Cardiac muscle cell (in vitro differentiated cells and primary cell): ENCODE measurements at places on chromosomes 11 and 22. TPM values are rescaled to one million over a fixed set of nuclear protein-coding genes. Genes with fewer than 3 reads are reported as not detected.

Gene PIH1D2
- polyA plus RNA-seq = 0.36 and 5.9 TPM in 2 replicates

Gene TIMP3
- 85.9 and 126 TPM in 2 replicates for polyA plus RNA-seq

Gene GGA1
- 81.9 and 82.6 TPM in 2 replicates for polyA plus RNA-seq

Gene ZNRD2
- 55.7 and 70.5 TPM in 2 replicates for polyA plus RNA-seq

Gene OR51I1
- polyA plus RNA-seq = not detected in 2 replicates

Gene OR8G5
- not detected in 2 replicates for polyA plus RNA-seq

Gene VPREB1
- polyA plus RNA-seq = not detected in 2 replicates

Gene MAFF
- polyA plus RNA-seq = 2.9 and 4.3 TPM in 2 replicates

Gene RASD2
- 0.61 and 2.3 TPM in 2 replicates for polyA plus RNA-seq

Gene SLC22A9
- 0.09 TPM in 1 of 2 replicates, not detected in the other for polyA plus RNA-seq

Gene GDPD4
- polyA plus RNA-seq = not detected in 2 replicates

Gene APLNR
- 7.2 and 13.6 TPM in 2 replicates for polyA plus RNA-seq

Gene C11orf16
- polyA plus RNA-seq = not detected in 2 replicates

Gene OR4D5
- polyA plus RNA-seq = not detected in 2 replicates

Gene RAB38
- 12.0 and 12.8 TPM in 2 replicates for polyA plus RNA-seq

Gene MRPL23
- polyA plus RNA-seq = 96.9 and 137 TPM in 2 replicates

Gene VSIG2
- not detected in 2 replicates for polyA plus RNA-seq

Gene B3GAT1
- polyA plus RNA-seq = not detected in 2 replicates

Gene TRIM51
- polyA plus RNA-seq = not detected in 2 replicates

Gene HBE1
- 0.23 TPM in 1 of 2 replicates, not detected in the other for polyA plus RNA-seq

Gene CRACR2B
- 84.5 and 113 TPM in 2 replicates for polyA plus RNA-seq

Gene MS4A3
- polyA plus RNA-seq = not detected in 2 replicates

Gene TRIM49
- not detected in 2 replicates for polyA plus RNA-seq

Gene OSM
- polyA plus RNA-seq = not detected in 2 replicates

Gene KIRREL3
- 0.89 and 1.1 TPM in 2 replicates for polyA plus RNA-seq

Gene TCN2
- 7.6 and 7.8 TPM in 2 replicates for polyA plus RNA-seq

Gene BUD13
- 13.9 and 15.3 TPM in 2 replicates for polyA plus RNA-seq

Gene ANO5
- 5.3 and 7.9 TPM in 2 replicates for polyA plus RNA-seq

Gene CYP2D6
- polyA plus RNA-seq = 2.3 and 2.6 TPM in 2 replicates

Gene FGF19
- polyA plus RNA-seq = not detected in 2 replicates

Gene CTSW
- 0.60 TPM in 1 of 2 replicates, not detected in the other for polyA plus RNA-seq

Gene RHOG
- polyA plus RNA-seq = 29.2 and 30.1 TPM in 2 replicates

Gene SLC25A22
- 18.9 and 21.2 TPM in 2 replicates for polyA plus RNA-seq

Gene DERL3
- 28.9 and 55.3 TPM in 2 replicates for polyA plus RNA-seq

Gene KCNJ1
- polyA plus RNA-seq = not detected in 2 replicates

Gene ROM1
- polyA plus RNA-seq = 6.9 and 7.9 TPM in 2 replicates

Gene GTSE1
- 5.4 and 32.6 TPM in 2 replicates for polyA plus RNA-seq

Gene ZNF214
- polyA plus RNA-seq = 4.4 and 4.5 TPM in 2 replicates

Gene PRRG4
- polyA plus RNA-seq = not detected in 2 replicates

Gene MMP3
- polyA plus RNA-seq = not detected in 2 replicates

Gene MS4A6E
- polyA plus RNA-seq = not detected in 2 replicates

Gene ANKK1
- polyA plus RNA-seq = not detected in 2 replicates

Gene GAL
- 1.4 and 5.9 TPM in 2 replicates for polyA plus RNA-seq

Gene CDHR5
- polyA plus RNA-seq = 0.27 and 0.60 TPM in 2 replicates

Gene TRIM29
- polyA plus RNA-seq = not detected in 2 replicates

Gene CHID1
- 145 and 187 TPM in 2 replicates for polyA plus RNA-seq

Gene RPUSD4
- 15.2 and 21.2 TPM in 2 replicates for polyA plus RNA-seq

Gene GGT5
- 2.3 and 3.6 TPM in 2 replicates for polyA plus RNA-seq

Gene OR51S1
- polyA plus RNA-seq = not detected in 2 replicates

Gene CSF2RB
- not detected in 2 replicates for polyA plus RNA-seq

Gene ABCG4
- 2.4 and 5.6 TPM in 2 replicates for polyA plus RNA-seq

Gene MMP27
- not detected in 2 replicates for polyA plus RNA-seq

Gene WNT7B
- not detected in 2 replicates for polyA plus RNA-seq

Gene PARVG
- not detected in 2 replicates for polyA plus RNA-seq

Gene TTLL12
- 45.9 and 58.6 TPM in 2 replicates for polyA plus RNA-seq

Gene SERHL2
- polyA plus RNA-seq = 2.7 and 10.8 TPM in 2 replicates

Gene TMEM121B
- polyA plus RNA-seq = 4.5 and 7.9 TPM in 2 replicates

Gene FGF4
- polyA plus RNA-seq = not detected in 2 replicates

Gene PAK1
- 18.4 and 28.9 TPM in 2 replicates for polyA plus RNA-seq
